Activated CD4-positive, alpha-beta memory T cell treated with anti-CD3 and anti-CD28 coated beads for 36 hours (primary cell): ENCODE measurements at places on chromosomes 1 and 21. TPM values are rescaled to one million over a fixed set of nuclear protein-coding genes. Genes with fewer than 3 reads are reported as not detected.

Gene WDR64
- total RNA-seq: not detected

Gene KRTAP21-2
- not detected for total RNA-seq

Gene SLC45A3
- total RNA-seq: 0.55 TPM

Gene GJA5
- not detected for total RNA-seq

Gene TACSTD2
- not detected for total RNA-seq

Gene C1orf198
- total RNA-seq: 6.4 TPM

Gene SUSD4
- total RNA-seq: 0.82 TPM

Gene MCOLN3
- 0.22 TPM for total RNA-seq

Gene TNFRSF9
- total RNA-seq: 64.0 TPM

Gene NGF
- not detected for total RNA-seq

Gene CD52
- total RNA-seq: 291 TPM

Gene ESPN
- 1.5 TPM for total RNA-seq

Gene AVPR1B
- not detected for total RNA-seq

Gene HES3
- not detected for total RNA-seq

Gene ESRRG
- not detected for total RNA-seq

Gene AGT
- not detected for total RNA-seq

- peak; percentile 70 for DNase-seq
Observed at GRCh38 chr1:156356875-156357534, 12.0 kb upstream of the RHBG start.

DNA sequence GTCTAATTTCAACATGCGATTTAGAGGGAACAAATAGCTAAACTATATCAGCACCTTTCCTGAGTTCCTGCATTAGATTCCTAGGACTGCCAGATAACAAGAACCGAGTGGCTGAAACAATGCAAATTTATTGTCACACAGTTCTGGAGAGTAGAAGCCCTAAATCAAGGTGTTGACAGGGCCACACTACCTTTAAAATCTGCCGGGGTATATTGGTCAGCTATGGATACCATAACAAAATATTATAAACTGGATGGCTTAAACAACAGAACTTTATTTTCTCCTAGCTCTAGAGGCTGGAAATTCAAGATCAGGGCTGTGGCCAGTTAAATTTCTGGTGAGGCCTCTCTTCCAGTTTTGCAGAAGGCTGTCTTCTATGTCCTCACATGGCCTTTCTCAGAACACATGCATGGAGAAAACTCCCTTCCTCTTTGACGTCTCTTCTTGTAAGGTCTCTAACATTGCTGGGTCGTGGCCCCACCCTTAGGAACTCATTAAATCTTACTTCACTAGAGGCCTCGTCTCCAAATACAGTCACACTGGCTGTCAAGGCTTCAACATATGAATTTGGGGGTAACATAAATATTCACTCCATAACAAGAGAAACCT, 144.3 kb downstream of the FCRL5 start:
- DNase-seq: no peak

- DNase-seq: no peak
Observed at GRCh38 chr1:41222496-41222895, 19.6 kb downstream of the SCMH1 start.

GRCh38 chr1:157542676-157543075, 9.6 kb downstream of the FCRL5 start:
- no peak for DNase-seq

GRCh38 chr1:230807029-230807428, 59.8 kb downstream of the CAPN9 start:
- DNase-seq: no peak

GRCh38 chr1:90043586-90043985, 48.7 kb downstream of the ZNF326 start:
- DNase-seq: no peak

- no peak for DNase-seq
Observed at GRCh38 chr1:161287482-161288054, 22.2 kb downstream of the MPZ start.

GRCh38 chr1:24737368-24738117, 7.7 kb upstream of the CLIC4 start:
- DNase-seq: no peak

DNA sequence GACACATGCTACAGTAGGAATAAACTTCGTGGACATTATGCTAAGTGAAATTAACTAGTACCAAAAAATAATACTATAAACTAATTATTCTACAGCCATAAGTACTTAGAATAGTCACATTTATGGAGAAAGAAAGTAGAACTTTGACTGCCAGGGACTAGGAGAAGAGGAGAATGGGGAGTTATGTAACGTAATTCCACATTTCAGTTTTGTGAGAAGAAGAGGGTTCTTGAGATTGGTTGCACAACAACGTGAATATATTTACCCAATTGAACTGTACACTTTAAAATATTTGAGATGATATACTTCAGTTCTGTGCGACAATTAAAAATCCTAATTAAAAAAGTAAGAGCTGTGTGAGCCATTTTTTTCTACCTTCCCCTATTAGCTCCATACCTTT, 1412.9 kb downstream of the PLA2G4A start:
- no peak for DNase-seq

GRCh38 chr1:153663211-153663610, 4.7 kb downstream of the SNAPIN start:
- peak; percentile 22 for DNase-seq

DNA sequence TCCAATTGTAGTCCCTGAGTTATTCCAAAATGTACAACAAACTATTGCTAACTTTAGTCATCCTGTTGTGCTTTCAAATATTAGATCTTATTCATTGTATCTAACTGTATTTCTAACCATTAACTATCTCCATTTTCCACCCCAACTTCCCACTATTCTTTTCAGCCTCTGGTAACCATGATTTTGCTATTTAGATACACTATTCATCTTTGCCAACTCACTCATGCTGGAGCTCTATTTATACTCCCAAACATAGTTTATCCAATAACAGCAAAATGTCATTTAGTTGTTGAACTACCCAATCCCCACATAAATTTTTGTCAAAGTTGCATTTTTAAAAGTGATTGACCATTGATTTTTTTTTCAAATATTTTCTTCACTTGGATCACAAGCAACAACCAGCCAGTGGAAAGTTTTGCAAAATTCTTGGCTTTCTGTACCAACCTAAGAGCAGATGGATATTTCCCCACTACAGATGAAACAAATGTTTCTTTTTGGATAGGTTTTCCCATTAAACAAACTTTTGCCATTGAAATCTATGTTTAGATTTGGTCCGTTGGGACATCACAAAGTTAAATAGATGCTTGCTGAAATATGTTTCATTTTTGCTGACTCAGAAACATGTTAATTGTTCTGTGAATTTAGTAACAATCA, 866.0 kb downstream of the LTN1 start:
- DNase-seq: no peak

DNA sequence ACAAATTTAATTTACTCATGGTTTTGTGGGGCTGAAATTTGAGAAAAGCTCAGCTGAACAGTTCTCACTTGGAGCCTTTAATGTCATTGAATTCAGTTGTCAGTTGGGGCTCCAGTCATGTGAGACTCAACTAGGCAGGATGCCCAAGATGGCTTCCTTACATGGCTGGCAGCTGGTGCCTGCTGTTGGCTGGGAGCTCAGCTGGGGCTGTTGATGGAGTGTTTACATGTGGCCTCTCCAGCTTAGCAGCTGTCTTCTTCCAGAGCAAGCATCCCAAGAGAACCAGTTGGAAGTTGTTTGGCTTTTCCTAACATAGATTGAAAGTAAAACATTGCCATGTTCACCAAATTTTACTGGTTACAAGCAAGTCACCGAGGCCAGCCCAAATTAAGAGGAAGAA, 81.8 kb upstream of the KCNA3 start:
- no peak for DNase-seq

DNA sequence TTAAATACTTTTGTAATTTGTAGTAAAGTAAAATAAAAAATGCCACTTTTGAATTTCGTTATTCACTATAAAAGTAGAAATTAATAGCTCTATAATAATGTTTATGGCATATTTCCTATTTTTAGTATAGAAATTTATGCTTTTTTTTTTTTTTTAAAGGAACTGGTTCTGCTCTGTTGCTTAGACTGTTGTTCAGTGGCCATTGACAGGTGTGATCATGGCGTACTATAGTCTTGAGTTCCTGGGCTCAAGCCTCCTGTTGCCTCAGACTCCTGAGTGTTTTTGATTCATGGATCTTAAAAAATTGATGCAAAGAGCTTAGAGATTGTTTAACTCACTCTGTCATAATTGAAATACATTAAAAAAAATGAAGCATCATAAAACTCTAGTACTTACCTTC, 53.6 kb downstream of the RPS6KC1 start:
- no peak for DNase-seq

- peak; percentile 9 for DNase-seq
Observed at GRCh38 chr1:1204425-1204920, 1.9 kb downstream of the TNFRSF18 start.

DNA sequence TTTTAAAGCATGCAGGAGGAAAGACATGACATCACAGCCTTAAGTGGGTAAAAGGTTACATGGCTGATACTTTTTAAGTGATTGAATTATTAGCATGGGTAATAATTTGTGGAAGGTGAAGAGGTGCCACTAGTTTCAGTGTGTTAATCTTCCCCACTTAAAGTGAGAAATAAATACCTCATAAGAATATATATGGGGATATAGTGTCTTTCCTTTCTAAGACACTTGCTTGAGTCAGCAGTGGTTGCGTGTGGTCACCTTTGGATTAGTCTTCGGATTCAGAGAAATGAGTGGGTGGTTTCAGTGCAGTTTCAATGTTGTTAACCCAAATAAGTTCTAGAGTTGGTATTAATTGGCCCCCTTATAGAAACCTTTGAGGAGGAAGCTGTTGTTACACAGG, 94.1 kb downstream of the ADGRL2 start:
- DNase-seq: no peak

DNA sequence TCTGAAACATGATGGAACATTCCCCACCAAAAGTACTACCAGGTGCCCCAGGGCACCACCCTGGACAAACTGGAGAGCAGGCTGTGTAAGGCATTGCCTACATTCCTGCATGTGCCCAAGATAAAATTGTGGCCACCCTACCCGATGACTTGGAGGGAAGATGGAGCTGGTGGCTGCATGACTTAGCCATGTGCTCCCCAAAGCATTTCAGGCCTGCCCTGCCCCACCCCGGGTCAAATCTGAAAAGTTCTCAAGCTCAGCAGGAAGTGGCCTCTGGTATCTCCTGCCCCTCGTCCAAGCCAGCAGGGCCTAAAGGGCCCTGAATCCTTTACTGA, 8.5 kb downstream of the CD2 start:
- peak; percentile 58 for DNase-seq

- DNase-seq: no peak
Observed at GRCh38 chr1:246301553-246302250, 205.4 kb downstream of the SMYD3 start.

- no peak for DNase-seq
Observed at GRCh38 chr21:25551569-25551968, 55.7 kb downstream of the MRPL39 start.

DNA sequence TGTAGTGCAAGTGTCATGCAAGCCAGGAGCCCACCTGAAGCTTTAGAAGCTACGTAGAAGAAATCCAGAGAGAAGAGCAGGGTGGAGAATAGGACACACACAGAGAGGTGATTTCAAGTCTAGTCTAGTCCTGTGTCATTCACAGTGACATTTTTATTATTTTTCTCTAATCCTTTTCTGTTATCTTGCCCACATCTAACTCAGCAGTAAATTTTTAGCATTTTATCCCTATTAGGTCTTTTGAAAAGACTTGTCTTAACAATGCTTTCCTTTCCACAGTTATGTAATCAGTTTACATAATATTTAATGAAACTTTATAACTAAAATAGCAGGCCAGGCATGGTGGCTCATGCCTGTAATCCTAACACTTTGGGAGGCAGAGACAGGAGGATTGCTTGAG, 198.6 kb downstream of the ADGRL2 start:
- DNase-seq: no peak

DNA sequence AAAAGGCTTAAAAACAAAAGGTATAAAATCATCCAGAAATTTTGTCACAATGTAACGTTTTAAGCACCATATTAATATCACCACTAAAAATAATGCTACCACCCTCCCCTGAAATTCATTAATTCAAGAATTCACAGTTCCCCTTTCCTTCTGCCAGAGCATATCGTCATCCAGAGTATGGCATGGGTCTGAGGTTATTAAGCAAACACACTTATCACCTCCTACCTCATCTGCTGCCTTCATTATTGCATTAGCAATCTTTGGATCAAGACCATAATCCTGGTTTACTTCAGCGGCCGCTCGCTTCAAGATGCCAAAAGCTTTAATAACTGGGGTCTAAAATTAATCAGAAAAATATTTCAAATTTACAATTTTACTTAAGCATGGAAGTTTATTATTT, 6.2 kb downstream of the FH start:
- no peak for DNase-seq

GRCh38 chr1:8113262-8114220, 87.4 kb upstream of the ERRFI1 start:
- DNase-seq: no peak

DNA sequence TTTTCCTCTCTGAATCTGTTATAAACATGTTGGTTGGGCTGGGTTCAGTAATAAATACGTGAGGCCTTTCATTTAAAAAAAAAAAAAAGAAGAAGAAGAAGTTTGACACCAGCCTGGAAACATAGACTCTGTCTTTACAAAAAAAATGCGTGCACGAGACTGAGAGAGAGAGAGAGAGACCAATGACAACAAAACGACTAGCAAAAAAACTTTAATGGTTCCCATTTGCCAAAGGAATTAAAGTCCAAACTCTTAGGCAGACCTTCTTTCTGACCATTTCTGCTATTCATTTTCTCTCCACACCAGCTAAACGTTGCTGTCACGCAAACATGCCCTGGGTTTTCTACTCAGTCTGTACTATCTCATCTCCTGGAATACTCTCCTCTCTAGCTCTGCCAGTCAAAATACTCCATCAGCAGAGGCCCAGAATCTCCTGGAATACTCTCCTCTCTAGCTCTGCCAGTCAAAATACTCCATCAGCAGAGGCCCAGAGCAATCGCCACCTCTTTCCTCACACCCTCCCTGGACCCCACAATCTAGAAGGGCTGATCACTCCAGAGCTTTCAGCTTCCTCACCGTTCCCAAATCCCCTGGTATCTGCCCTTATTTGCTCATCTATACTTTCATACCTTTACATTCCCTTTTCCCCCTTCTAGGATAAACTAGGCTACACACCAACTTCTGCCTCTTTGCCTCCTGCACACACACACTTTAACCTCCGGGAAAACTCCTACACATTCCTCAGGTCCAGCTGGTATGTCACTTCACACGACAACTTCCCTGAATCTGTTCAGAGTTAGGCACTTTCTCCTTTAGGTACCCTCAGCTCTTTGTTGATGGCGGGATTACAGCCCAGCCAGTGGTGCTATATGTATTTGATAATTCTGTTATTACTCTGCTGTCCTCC, 100.0 kb downstream of the CDC7 start:
- no peak for DNase-seq

GRCh38 chr1:101130673-101131072, 105.1 kb upstream of the DPH5 start:
- DNase-seq: no peak

GRCh38 chr1:223290397-223290796, 73.6 kb downstream of the SUSD4 start:
- DNase-seq: no peak
